AG04450 (cell line): ENCODE measurements at places on chromosomes 4 and X. TPM values are rescaled to one million over a fixed set of nuclear protein-coding genes. Genes with fewer than 3 reads are reported as not detected.

- DNase-seq, result no peak
These were observed 169.9 kb upstream of the RBPJ start for GRCh38 chr4:26150948-26151347.

DNA sequence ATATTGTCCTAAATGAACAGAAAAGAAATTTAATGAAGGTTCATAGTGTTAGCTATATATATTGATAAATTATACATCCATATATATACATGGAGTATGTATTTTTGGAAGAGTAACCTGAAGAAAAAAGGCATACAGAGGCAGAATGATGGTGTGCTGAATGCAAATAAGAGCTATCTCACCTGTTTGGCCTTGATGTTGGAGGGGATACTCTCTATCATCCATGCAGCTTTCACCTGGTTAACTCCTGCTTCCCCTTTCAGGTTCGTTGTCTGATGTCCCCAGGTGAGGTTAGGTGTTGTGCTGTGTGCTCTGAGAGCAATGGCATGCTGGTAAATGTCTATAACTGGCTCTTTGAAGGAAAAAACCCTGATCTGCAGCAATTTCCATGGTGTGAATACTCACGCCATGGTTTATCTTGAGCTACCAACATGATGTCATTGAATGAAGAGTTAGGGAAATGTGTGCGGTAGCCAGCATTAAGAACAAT, 31.8 kb upstream of the SPP1 start:
- no peak for DNase-seq

GRCh38 chr4:23911675-23912455, 22.0 kb upstream of the PPARGC1A start:
- DNase-seq, result no peak

DNA sequence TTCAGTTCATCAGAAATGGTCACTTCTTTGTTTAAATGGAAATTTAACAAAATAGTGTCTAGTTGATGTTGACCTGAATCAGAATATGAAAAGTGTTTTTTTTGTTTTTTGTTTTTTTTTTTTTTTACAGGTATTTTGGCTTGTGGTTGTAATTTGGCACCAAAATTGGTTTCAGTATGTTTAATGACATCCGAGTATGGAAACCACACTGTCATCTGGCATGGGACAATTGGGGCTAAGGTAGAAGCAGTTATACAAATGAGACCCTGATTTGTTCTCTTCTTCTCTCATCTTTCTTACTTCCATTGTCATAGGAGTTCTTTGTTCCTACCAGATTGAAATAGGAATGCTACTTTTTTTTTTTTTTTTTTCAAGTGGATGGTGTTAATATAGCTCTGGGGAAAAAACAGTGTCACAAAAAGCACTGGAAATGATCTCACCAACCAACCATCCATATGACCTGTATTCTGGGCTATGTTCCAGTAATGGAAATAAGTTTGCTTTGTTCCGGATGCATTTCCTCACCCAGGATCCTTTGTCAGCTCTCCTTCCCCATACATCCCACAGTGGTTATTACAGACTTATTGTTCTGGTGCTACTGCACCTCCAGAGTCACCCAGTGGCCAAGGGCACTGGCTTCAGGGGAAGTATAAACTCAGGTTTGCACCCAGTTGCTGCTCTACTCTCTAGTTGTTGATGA, 95.8 kb downstream of the ATXN3L start:
- DNase-seq, result peak; percentile 55

CXorf49 gene
- polyA plus RNA-seq, result not detected in 2 replicates

FAM236C gene
- not detected in 2 replicates for polyA plus RNA-seq

SLC10A7 gene
- polyA plus RNA-seq, result 8.9 and 13.8 TPM in 2 replicates

DCK gene
- 7.0 and 9.8 TPM in 2 replicates for polyA plus RNA-seq

ARHGAP4 gene
- polyA plus RNA-seq, result 0.12 and 0.16 TPM in 2 replicates

RTL3 gene
- 0.14 TPM in 1 of 2 replicates, not detected in the other for polyA plus RNA-seq
